ENCODE measurements at places on chromosomes 7 and 10.

DNA sequence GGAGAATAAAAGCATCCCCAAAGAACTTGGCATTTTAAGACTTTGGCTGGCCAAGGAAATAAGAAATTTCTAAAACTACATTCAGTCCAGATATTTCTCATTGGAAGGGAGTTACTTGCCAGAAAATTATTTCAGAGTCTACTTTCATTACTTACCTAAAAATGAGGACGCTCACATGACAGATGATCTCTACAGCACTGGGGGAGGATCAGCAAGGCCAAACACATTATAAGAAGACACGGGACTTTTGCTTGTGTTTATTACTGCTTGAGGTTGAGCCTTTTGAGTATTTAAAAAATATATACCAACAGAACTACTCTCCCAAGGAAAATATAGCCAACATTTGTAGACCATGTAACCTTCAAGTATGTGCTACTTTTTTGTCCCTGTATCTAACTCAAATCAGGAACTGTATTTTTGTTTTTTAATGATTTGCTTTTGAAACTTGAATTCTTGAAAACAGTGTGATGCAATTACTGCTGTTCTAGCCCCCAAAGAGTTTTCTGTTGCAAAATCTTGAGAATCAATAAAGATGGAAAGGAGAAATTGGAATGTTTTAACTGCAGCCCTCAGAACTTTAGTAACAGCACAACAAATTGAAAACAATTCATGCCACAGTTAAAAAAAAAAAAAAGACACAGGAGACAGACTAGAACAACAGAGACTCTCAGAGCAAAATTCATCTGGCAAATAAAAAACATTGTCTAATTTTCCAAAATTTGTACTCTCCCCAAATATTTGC lies 128.1 kb downstream of the ZNF438 start:
- DNase-seq = no peak

DNA sequence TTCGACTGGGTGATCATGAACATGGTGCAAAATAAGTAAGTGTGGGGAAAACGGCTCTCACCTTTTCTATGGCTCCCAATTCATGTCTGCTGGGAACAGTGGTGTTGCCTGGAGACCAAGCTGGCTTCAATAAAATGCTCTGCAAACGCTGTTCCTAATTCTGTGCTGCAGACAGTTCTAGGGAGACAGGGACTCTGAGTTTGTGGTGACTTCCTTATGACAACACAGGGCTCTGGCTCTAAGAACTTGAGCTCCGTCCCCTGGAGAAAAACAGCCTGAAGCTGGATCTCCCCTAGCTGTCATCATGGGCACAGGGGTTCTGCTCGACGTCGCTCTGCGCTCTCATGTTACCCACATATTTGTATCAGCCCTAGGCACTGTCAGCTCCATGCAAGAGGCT lies 61.0 kb upstream of the INSYN2A start:
- no peak for DNase-seq

DNA sequence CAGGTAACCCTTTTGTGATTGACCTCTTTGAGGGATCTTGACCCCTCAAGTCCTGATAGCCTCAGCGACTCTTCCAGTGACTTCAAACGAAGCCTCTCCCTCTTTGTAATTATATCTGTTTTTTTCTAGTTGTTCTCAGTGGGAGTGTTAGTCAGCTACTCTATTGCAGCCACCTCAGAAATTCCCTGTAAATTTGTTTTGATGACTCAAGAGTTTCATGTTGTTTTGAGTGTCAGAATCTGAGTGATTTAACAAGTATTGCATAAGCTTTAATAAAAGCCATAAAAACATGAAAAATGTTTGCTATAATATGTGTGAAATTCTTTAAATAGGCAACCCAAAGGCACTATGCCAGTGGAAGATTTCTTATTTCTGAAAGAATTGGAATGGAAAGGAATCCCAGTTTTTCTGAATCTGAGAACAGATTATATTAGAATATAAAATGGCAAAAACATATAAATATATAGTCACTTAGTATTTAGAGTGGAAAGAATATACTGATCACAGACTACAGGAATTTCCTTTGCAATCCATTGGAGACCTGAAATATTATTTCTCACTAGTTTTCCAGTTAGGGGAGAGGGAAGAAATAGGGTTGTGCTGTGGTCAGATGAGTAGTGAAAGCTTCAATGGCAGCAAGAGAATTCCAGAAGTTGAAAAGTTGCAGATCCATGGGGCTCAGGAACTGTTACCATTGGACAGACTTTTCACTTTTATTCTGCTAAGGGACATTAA lies 94.4 kb upstream of the SEMA3C start:
- no peak for DNase-seq

DNA sequence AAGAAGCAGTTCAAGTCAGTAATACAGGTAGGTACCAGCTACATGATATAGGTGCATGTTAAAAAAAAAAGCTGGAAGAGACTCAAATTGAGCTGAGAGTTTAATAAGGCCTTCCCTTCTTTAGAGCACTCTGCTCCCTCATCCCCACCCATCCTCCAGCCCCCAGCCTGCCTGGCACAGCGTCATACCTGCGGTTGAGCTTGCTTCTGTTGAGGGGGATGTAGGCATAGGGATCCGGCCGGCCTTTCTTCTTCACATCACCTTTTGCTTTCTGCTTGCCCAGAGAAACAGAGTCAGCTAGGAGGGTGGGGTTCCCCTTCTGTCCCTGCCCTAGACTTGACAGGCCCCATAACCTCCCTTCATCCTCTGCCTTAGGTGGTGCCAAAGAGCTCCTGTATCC lies 23.8 kb upstream of the FRAT2 start:
- no peak for DNase-seq

Data from omental fat pad (tissue), 4 donors.